GM20000 (cell line): ENCODE measurements at places on chromosomes 13 and 19.

DNA sequence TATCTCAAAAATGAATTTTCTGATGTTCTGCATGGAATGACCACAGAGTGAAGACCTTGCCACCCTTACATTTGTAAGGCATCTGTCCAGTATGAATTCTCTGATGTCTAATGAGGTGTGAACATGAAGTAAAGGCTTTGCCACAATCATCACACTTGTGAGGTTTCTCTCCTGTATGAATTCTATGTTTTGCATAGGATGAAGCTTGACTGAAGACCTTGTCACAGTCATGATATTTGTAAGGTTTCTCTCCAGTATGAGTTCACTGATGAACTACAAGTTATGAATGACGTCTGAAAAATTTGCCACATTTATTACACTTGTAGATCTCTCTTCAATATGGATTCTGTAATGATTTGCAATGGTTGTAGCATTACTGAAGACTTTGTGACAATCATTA, 13.3 kb downstream of the ZNF816 start:
- DNase-seq, result no peak

GRCh38 chr19:41995959-41996797, 2.1 kb upstream of the ATP1A3 start:
- peak; percentile 62 for DNase-seq

DNA sequence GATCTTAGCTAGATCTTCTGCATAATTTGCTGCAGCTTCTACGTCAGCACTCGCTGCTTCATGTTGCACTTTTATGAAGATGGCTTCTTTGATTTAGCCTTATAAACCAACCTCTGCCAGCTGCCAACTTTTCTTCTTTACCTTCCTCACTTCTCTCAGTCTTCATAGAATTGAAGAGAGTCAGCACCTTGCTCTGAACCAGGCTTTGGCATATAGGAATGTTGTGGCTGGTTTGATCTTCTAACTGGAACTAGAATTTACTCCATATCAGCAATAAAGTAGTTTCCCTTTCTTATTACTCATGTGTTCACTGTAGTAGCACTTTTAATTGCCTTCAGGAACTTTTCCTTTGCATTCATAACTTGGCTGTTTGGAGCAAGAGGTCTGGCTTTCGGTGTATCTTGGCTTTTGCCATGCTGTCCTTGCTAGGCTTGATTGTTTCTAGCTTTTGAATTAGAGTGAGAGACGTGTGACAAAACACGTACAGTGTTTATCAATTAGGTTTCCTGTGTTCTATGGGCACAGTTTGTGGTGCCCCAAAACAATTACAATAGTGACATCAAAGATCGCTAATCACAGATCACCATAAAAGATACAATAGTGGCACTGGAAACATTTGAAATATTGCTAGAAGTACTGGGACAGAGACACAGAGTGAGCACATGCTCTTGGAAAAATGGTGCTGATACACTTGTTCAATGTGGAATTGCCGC, 50.7 kb downstream of the NDFIP2 start:
- DNase-seq, result no peak

GRCh38 chr13:76607866-76608265, 278.3 kb downstream of the KCTD12 start:
- no peak for DNase-seq

GRCh38 chr13:96492766-96493165, 402.9 kb downstream of the HS6ST3 start:
- DNase-seq, result no peak

- no peak for DNase-seq
Observed at GRCh38 chr19:38293281-38293680, 10.8 kb upstream of the C19orf33 start.

DNA sequence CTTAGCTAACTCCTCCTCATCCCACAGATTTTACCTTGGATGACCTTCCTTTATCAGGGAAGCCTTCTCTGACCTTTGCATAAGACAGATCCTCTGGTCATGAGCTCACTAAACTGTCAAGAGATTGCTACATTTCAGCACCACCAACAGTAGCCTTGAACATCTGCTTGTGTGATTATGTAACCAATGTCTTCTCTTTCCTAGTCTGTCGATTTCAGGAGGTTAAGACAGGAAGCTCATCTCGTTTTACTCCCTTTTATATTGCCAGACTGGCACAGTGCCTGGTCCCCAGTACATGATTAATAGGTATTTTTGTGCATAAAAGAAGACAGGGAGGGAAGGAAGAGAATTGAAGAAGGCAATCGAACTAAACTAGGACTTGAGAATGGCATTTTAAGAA, 1697.7 kb downstream of the EFNB2 start:
- no peak for DNase-seq

GRCh38 chr19:42467183-42467760, 24.5 kb upstream of the CXCL17 start:
- no peak for DNase-seq

- DNase-seq, result no peak
Observed at GRCh38 chr13:42392716-42393572, 121.0 kb downstream of the AKAP11 start.

DNA sequence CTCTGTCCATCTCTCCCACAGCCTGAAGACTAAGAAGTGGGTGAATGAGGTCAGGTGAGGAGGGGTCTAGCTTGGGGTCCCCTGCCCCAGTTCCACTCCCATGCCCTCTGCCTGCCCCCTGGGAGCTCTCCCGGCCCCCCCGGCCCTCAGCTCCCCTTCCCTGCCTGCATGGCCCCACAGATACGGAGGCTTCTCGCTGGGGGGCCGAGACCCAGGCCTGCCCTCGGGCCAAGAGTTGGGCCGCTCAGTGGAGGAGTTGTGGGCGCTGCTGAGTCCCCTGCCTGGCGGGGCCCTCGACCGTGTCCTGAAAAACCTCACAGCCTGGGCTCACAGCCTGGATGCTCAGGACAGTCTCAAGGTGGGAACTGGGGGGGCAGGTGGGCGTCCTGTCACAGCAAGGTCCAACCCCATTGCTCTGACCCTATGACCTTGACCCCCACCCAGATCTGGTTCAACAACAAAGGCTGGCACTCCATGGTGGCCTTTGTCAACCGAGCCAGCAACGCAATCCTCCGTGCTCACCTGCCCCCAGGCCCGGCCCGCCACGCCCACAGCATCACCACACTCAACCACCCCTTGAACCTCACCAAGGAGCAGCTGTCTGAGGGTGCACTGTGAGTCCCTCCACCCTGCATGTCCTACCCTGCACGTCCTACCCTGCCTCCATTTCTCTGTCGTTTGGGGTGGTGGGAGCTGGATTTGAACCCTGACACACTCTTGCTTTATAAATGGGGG, 10.9 kb upstream of the ARHGAP45 start:
- no peak for DNase-seq

DNA sequence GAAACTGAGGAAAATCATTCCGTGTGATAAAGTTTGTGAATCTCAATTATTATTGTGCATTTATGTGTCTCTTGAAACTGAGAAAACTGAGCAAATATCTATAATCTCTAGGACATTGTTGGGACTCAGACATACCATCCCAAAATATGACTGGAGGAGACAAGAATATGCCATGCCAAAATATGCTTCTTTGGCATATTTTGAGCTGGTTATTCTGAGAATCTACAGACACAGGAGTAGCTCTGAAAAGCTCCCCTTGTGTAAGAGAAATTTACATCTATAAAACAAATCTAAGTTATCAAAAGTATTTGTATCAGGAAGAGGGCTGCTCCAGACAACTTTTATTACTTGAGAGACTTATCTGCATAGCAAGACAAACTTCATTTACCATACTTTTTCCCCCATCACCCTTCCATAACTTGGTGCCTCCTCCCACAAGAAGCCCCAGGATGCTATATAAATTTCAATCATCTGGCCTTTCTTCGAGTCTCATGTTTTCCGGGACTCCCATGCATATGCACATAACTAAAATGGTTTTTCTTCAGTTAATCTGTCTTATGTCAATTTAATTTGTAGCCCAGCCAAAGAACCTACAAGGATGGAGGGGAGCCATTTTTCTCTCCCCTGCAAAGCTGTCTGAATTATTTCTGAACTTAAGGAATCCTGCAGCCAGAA, 28.6 kb upstream of the NDFIP2 start:
- DNase-seq, result no peak

- DNase-seq, result peak; percentile 79
Observed at GRCh38 chr19:35404879-35405622, 34.2 kb downstream of the GPR42 start.

DNA sequence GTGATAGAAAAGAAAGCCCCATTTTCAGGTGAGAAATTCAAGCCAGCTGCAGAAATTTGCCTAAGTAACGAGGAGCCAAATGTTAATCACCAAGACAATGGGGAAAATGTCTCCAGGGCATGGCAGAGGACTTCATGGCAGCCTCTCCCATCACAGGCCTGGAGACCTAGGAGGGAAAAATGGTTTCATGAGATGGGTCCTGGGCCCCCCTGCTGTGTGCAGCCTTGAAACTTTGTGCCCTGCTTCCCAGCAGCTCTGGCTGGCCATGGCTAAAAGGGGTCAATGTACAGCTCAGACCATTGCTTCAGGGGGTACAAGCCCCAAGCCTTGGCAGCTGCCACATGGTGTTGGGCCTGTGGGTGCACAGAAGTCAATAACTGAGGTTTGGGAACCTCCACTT, 9.9 kb downstream of the N4BP2L1 start:
- DNase-seq, result no peak

- DNase-seq, result no peak
Observed at GRCh38 chr19:4622695-4623421, 16.5 kb upstream of the TNFAIP8L1 start.

DNA sequence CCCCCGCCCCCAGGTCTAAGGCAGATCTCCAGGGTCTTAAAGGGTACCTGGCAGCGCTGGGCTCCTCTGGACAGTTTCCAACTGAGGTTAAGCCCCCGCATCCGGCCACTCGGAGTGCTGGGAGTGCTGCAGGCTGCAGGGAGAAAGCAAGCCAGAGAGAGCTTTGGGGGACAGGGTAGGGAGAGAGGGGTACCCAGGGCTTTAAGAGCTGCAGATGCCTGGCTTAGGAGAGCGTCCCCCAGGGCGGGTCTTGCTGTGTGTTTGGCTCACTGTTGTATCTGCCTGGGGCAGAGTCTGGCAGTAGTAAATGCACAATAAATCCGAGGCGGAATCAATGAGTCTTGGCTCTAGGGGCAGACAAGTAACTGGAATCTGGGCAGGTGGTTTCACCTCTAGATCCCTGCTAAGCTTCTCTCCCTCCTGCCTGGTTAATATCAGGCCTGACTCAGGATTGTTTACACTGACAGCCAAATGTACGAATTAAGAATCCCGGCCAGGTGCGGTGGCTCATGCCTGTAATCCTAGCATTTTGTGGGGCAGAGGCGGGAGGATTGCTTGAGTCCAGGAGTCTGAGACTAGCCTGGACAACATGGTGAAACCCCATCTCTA, 798 bp upstream of the COX6B2 start:
- DNase-seq, result no peak

- no peak for DNase-seq
Observed at GRCh38 chr19:18414504-18415177, 4.6 kb upstream of the SSBP4 start.

DNA sequence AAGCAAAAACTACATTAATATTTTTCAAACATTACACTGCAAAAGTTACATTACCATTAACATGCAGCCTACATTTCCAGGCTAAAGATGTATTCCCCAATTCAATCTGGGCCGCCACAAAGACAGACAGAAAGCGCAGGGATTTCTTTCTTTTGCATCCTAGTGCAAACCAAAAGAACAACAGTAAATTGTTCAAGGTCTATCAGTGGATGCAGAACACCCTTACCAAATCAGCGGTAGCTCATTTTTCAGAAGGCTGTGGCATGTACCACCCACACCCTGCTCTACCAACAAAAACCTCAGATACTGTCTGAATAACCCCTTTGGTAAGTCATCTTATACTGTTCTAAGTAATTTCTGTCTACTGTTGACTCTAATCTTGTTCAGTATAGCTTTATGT, 3.6 kb downstream of the TPT1 start:
- no peak for DNase-seq

DNA sequence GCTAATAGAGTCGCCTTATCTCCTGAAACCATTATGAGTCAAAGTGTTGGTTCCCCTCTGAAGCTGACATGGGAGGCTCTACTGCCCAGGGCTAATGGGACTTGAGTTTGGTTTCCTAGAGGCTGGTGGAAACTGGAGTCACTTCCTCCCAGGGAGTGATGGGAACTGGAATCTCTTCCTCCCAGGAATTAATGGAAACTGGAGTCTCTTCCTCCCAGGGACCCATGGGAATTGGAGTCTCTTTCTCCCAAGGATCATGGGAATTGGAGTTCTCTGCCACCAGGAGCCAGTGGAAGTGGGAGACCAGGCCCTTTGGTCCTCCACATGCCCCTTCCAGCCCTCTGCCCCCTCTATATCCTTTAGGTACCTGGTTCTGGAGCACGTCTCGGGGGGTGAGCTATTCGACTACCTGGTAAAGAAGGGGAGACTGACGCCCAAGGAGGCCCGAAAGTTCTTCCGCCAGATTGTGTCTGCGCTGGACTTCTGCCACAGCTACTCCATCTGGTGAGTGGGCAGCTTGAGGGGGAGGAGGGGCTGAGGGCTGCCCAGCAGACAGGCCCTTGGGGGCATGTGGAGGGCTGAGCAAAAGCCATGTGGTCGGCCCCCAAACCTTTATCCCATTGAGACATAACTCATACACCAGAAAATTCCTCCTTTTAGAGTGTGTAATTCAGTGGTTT, 5.5 kb downstream of the BRSK1 start:
- no peak for DNase-seq

DNA sequence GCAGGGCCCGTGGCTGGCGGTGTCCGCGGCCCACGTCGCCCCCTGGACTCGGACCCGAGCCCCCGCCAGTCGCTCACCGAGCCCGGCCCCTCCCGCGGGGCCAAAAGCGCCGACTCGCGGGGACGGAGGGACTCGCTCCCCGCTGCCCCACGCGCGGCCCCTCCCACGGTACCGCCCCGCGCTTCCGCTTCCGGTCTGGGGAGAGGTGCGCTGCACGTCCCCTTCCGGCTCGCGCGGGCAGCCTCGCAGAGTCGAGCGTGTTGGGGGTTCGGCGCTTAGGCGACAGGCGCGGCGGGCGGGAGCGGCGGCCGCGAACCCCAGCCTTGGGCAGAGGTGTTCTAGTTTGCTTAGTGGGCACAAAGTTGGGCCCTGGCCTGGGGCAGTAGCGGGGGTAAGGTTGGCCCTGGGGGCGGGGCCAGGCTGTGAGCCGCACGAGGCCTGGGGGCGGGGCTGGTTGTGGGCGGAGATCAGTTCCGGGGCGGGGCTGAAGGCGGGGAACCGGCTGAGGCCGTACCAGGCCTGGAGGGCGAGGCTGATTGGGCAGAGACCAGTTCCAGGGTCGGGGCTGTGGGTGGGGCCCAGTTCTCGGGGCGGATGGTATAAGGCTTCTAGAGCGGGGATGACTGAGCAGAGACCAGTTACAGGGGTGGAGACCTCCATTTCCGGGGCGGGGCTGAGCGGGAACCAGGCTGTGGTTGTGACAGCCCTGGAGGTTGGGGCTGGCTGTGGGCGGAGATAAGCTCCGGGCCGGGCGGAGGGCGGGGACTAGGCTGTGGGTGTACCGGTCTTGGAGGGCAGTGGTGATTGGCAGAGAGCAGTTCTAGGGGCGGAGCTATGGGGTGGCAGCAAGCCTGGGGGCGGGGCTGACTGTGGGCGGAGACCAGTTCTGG, at the start of the genes MBD3L1 and ZNF558:
Gene MBD3L1, plus strand, starts transcription at position 246 of the 890 bp plus-strand sequence. CDS start 10,302 bp downstream, outside the sequence.
Gene ZNF558, minus strand, starts transcription at position 173 of the 890 bp plus-strand sequence. CDS start 9,645 bp downstream, outside the sequence.
- DNase-seq, result peak; percentile 95

- DNase-seq, result no peak
Observed at GRCh38 chr13:70798385-70798784, 690.1 kb upstream of the KLHL1 start.

DNA sequence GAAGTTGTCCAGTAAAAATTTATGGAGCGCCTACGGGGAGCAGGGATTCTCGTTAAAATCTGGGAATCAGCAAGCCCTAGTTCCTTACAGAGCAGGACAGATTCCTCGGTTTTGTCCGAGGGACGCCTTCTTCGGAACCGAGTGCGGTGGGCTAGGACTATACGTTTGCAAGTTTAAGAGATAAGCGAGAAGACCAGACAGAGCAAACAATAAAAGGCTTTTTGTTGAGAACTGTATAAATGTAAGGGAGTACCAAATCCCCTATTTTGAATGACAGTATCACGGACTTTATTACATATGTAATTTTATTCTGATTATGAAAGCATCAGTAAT, 971 bp upstream of the ANKRD10 start:
- DNase-seq, result no peak
